ENCODE measurements at places on chromosomes 4 and X. TPM values are rescaled to one million over a fixed set of nuclear protein-coding genes. Genes with fewer than 3 reads are reported as not detected.
A peak's percentile ranks its signal among the peaks of the same experiment; 100 is the strongest.

DNA sequence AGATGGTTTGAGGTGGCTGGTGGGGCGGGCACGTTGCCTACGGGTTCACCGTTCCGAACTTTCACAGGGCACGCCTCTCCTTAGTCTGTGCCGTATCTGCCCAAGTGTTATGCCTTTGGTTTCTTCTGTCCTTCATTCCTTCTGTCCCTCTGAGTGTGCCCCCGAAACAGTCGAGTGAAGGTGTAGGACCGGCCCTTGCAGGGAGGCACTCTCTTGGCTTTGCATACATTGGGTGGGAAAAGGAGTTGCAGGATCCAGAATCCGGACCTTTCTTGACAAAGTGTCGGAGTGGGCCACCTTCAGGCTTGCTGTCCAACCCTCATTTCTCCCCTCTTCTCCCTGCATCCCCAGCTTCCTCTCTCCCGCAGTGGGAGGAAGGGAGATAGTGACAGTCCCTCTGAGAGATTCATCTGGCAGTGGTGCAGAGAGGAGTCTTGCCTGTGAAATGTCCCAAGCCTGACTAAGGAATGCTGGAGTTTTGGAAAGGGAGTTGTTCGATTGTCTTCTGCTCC is 569 bp downstream of the ARFIP1 start:
- peak overlapping the region; percentile 92 for H3K27ac ChIP-seq
- H3K27me3 ChIP-seq, result no peaks in the 10 kb centered on the region
- DNase-seq, result peak; percentile 13
- H3K36me3 ChIP-seq, result peaks cover 4% of the 10 kb centered on the region

- H3K27ac ChIP-seq, result no peak overlapping the region
- H3K27me3 ChIP-seq, result no peaks in the 10 kb centered on the region
- H3K36me3 ChIP-seq, result peaks cover 7% of the 10 kb centered on the region
- H3K4me3 ChIP-seq, result no peak overlapping the region
- DNase-seq, result no peak
Measured at GRCh38 chr4:40099010-40099409, 42.4 kb downstream of the N4BP2 start.

DNA sequence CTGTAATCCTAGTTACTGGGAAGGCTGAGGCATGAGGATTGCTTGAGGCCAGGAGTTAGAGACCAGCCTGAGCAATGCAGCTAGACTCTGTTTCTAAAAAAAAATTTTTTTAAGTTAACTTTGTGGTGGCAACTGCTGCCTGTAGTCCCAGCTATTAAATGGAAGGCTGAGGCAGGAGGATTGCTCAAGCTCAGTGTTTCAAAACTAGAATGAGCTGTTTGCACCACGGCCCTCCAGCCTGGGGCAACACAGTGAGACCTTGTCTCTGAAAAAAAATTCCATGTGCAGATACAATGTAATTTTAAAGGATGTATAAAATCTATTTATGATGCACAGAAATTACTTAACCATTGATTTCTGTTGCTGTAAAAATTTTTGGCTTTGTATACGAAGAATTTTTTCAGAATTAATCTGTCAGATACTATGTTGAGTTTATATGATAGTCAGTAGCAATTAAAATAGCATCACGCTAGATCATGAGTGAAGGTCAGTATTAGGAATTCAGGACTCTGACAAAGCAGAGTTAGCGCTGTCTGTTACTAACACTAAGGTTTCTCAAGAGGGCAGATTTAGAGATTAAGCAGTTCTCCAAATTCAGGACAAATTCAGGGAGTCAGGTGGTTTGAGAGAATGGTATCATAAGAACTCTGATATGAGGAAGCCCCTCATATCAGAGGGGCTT is 8.3 kb upstream of the AGA start:
- H3K36me3 ChIP-seq, result no peaks in the 10 kb centered on the region
- no peak overlapping the region for H3K4me3 ChIP-seq
- no peaks in the 10 kb centered on the region for H3K4me1 ChIP-seq
- no peaks in the 10 kb centered on the region for H3K27me3 ChIP-seq
- no peak overlapping the region for H3K27ac ChIP-seq

DNA sequence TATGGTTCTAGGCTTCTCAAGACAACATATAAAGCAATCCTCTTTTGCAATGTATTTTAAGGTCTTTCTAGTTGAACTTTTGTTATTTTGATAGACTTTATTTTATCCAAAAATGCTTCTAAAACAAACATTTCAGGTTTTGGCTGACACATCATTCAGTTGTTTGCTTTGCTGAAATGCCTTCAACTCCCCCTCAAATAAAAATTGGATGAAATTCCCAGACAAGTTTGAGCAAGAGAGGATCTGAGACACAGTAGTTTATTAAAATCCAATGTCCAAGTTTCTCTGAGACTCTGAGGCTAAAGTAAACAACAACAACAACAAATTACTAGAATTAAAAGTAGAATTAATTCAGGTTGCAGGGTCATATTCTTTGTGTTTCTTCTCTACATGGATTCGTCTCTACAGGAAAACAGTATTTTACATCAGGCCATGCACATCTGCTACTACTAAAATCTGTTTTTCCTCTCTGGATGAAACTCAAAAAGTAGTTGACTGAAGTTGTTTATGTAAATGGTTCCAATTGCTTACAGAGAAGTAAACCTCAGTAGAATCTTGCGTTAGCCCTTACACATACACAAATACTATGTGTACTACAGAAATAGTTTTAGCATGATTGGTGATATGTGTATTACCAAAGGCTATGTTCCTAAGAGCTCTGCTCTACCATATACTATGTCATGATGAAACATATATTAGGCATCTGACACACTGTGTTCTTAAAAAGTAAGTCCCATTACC is 64.9 kb downstream of the PRSS12 start:
- H3K4me3 ChIP-seq, result no peak overlapping the region
- H3K27ac ChIP-seq, result no peak overlapping the region
- H3K4me1 ChIP-seq, result no peaks in the 10 kb centered on the region
- no peaks in the 10 kb centered on the region for H3K36me3 ChIP-seq
- no peak for DNase-seq
- H3K27me3 ChIP-seq, result no peaks in the 10 kb centered on the region

- H3K4me3 ChIP-seq, result no peak overlapping the region
- peaks cover 25% of the 10 kb centered on the region for H3K4me1 ChIP-seq
- H3K36me3 ChIP-seq, result no peaks in the 10 kb centered on the region
- H3K27ac ChIP-seq, result no peak overlapping the region
Measured at GRCh38 chr4:87913896-87914295, 61.6 kb upstream of the SPP1 start.

DNA sequence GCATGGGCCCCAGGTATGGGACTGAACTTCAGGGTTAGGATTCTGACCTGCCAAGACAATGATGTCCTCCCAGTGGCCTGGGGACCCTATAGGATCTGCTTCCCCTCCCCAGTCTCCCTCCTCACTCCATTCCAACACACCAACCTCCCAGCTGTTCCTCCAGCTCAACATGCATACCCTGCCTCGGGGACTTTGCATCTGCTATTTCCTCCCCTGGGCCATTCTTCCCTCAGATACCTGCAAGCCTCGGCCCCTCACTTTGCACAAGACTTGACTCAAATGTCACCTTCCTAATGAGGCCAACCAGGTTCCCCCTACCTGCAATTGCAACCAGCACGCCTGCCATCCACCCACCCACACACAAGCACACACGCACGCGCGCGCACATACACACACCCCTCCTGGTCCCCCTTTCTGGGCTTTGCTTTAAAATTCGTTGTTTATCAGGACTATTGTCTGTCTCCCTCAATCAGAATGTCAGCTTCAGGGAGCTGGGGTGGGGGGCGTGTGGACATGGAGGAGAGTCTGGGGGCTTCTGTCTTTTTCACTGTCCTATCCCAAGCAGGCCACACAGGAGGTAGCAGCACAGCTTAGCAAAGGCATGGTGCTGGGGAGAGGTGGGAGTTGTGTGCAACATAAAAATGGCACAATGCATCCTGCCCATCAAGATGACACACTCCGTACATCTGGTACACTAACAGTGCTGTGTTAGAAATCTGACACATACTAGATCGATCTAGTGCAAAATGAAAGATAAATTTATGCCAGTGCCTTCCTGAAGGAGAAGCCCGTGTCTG is 20.6 kb upstream of the PPP2R2C start:
- no peak for DNase-seq
- H3K36me3 ChIP-seq, result no peaks in the 10 kb centered on the region
- no peak overlapping the region for H3K27ac ChIP-seq
- peaks cover 57% of the 10 kb centered on the region for H3K27me3 ChIP-seq
- peaks cover 6% of the 10 kb centered on the region for H3K4me1 ChIP-seq

MMRN1 gene
- total RNA-seq, result 2.4 TPM
